Activated CD4-positive, CD25-positive, alpha-beta regulatory T cell treated with anti-CD3 and anti-CD28 coated beads, Interleukin-2, amount 50 U/mL, for 16 hours (primary cell): ENCODE measurements at places on chromosomes 13 and 19.

DNA sequence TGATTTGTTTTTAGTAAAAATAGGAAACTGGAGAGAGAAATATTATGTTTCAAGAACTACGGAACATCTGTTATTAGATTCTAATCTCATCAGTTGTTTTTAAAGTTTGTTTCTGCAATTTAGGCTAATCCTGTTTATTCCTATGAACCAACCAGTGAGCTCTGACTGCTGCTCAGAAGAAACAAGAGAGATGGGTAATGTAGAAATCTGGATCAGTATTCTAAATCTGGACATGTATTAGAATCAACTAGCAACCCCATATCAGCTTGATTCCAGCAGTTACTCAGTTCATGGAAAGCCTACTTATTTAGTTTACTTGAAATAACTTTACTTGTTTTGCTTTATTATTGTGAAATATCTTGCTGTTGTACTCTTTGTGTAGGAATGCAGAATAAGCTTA is 115.2 kb downstream of the TNFRSF19 start:
- no peak for DNase-seq

- DNase-seq: no peak
Measured at GRCh38 chr13:113622791-113623490, 35.1 kb downstream of the ATP4B start.

- DNase-seq: no peak
Measured at GRCh38 chr13:107713314-107713713, 502.0 kb downstream of the LIG4 start.

DNA sequence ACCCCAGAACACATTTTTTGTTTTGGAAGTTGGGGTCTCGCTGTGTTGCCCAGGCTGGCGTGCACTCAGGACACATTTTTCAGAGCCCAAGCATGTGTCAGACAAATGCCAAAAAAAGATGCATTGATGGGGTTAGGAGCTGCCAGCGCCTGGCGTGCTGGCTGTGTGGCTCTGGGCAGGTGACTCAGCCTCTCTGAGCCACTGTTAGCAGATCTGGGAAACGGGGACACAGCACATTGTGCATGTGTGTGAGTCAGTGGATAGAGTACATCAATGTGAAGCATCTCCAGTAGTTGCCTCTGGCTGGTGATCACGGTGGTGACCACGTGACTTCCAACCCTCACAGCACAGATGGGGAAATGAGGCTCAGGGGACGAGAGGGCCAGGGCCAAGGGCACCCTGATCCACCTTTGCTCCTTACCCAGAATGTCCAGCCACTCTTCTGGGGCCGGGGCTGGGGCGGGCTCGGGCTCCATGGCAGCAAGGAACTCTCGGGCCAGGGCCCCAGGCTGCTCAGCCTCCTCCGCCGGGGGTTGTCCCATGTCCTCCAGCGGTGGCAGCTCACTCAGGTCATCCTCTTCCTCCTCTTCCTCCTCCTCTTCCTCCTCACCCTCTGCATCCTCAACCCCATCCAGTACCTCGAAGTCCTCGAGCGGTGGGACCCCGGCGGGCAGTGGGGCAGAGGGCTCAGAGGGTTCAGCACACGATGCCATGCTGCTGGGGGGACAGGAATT is 1.9 kb downstream of the FKBP8 start:
- no peak for DNase-seq

GRCh38 chr19:46413262-46414031 is at the start of gene CCDC8:
CCDC8 (minus strand) TSS chr19:46413564; CDS start chr19:46412810, 754 bp downstream.
- DNase-seq: no peak
